Amniotic stem cell (primary cell): ENCODE measurements at places on chromosomes 11 and 22.

DNA sequence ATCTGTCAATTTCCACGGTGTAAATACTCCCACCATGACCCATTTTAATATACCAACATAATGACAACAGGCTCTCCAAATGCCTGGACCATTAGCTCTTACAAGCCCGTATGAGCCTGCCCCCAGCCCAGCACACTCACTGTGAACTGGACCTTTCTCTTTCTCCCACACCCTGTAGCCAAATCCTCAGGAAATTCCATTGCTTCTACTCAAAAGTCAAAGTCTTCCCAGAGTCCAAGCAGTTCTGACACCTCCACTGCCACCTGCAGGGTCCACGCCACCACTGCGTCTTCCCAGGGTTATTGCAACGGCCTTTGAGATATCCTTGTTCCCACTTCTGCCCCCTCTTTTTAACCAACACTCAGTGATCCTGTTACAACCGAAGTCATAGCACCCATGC lies 110.1 kb upstream of the ASPHD2 start:
- DNase-seq = no peak

DNA sequence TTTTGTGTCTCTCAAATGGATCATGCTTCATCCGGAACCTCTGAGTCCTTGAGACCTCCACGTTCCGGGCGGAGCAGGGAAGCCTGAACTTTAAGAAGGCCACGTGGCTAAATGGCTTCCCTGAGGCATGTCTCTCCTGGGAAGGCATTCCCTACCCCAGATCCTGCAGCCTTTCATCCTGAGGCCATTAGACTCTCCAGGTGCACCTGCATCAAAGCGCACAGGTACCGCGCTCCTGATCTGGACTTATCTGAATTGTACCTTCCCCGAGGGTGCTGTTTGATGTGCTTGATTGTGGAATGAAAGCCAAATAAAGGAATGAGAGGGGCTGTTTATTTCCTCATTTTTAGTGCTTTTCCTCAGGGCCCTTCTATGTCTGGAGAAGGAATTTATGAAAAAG lies 22.5 kb downstream of the C22orf31 start:
- DNase-seq = no peak

DNA sequence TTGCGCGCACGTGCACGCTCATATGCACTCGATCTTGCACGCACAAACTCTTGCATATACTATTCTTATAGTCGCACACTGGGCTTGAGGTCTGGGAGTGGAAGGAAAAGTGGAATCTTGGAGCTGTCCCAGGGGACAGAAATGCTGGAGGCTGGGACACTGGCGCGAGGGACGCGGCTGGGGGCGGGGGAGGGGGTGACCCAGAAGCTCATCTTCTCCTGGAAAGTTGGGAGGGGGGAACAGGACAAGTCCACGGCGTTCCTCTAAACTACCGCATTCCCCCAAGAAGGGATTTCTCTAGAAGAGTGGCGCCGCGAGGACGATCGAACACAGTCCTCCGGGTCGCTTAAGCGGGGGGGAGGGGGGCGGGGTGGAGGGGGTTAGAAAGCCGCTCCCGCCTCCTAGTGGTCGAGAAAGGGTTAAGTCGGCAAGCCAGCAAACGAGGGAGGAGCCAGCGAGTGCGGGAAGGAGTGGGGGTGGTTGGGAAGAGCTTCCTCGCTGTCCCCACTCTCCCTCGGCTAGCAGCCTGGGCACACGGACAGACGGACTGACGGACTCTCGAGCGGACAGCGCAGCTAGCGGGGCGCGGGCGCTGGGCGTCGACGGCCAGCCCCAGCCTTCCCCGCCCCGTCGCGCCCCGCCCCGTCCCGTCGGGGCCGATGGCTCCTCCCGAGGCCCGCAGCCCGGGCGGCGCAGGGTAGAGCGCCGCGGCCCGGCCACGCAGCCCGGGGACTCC lies at the start of gene RTN4RL2:
Gene RTN4RL2, plus strand, starts transcription at position 507 of the 736 bp plus-strand sequence. CDS start 338 bp downstream, outside the sequence.
- no peak for DNase-seq

DNA sequence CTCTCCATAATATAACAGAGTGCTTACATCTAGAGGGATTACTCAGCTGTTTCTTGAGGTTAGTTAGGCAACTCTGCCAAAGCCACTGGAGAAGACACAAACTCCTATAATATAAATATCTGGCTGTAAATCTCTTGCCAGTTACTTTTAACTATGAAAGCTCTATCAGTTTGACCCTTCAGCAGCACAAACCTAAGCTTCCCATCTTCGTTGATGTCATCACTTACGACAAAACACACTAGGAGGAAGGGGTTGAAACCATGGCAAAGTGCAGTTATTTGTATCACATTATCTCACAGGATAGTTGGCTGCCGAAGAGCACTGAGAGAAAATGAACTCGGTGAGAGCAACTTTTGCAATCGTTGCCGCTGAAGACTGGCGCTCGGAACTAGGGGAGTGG lies 922.1 kb downstream of the OPCML start:
- DNase-seq = no peak

- no peak for DNase-seq
Observed at GRCh38 chr11:126109941-126110731, 47.5 kb upstream of the CDON start.

- no peak for DNase-seq
Observed at GRCh38 chr11:120326228-120326627, 1.1 kb downstream of the TLCD5 start.

GRCh38 chr22:49881856-49882255 lies 28.2 kb downstream of the ZBED4 start:
- DNase-seq = no peak

DNA sequence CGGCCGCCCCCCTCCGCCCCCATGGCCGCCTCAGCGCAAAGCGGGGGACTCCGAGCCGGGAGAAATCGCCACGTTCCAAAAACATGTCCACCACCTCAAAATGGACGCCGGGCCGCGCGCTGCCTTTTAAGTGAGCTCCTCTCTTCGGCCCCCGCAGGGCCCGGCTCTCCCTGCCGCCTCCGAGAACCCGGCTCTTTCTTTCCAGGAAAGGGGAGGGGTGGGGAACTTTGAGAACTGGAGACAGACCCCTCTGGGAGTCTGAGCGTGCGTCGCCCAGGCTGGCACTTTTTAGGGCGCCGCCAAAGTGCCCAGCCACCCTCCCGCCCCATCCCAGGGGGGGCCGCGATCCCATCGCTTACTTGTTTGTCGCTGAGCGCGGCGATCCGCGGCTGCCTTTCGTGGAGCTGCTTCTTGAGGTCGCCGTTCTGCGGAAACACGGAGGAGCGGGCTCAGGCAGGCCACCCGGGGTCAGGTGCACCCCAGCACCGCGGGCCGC lies 1.6 kb downstream of the PHF21B start:
- DNase-seq = no peak

DNA sequence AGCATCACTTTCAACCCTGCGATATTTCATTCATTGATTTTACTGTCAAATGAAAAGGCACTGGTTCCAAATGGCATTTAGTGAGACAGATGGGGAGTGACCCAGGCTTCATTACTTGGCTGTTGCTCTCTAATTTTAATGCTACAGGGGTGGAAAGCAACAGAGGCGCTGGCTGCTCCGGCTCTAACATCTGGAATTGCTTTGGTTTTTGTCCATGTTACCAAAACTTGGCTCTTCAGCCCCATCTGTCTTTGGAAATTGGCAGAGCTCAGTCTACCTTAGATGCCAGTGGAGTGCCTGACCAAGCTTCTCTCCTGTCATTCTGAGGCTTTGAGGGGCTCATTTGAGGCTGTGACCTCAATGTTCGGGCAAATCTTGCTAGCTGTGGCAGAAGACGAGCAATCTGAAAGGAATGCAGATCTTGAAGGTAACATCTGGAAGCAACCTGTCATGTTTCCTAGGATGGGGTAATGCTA lies 409.5 kb upstream of the SYN3 start:
- no peak for DNase-seq

GRCh38 chr11:123072332-123072761 lies 10.4 kb upstream of the HSPA8 start:
- DNase-seq = no peak

DNA sequence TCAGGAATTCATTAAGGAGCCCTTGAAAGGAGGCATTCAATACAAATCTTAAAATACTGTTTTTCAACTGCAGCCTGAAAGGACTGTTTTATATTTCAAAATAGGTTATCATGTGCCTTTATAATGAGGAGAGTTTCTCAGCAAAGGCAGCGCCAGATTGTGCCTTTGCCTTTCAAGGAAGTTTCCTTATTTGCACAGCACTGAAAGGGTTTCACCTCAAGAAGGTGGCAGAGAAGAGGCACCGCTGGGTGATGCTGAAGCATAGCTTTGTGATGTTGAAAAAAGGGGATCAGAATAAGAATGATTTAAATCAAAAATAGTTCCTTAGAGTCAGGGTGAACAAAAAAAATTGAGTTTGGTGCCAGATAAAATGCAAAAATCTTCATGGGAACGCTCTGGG lies 601.0 kb upstream of the KIRREL3 start:
- no peak for DNase-seq

DNA sequence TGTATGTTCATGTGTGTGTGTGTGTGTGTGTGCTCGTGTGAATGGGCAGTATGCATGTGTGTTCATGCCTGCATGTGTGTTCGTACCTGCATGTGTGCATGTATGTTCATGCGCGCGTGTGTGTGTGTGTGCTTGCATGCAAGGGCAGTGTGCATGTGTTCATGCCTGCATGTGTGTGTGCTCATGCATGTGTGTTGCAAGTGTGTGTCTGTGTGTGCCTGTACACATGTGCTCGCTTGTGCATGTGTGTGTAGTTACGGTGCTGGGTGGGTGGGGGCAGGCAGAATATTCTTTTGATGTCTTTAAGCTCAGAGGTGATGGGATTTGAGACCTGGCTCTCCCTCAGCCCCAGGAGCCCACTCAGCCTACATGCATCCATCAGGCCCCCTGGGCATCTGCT lies 822.1 kb downstream of the BRD1 start:
- no peak for DNase-seq
